Stimulated activated CD8-positive, alpha-beta memory T cell treated with anti-CD3 and anti-CD28 coated beads, Interleukin-15, amount 100 ng/mL, for 24 hours (primary cell): ENCODE measurements at places on chromosomes 3 and 15.

DNA sequence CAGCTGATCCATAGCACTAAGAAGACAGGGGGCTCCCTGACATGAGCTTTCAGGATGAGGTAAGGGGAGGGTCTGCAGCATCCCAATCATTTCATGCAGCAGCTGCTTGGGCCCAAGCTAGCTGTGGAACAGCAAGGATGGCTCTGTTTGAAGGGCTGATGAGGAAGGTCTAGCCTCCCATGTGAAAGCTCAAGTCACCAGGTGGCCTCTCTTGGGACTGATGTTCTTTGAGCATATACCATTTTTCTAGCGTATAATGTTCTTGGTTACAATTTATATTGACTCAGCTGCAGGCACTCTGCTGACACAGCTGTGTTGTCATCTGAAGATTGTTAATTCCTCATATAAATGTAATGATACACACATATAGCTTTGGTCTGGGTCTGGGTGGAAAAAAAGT lies 87.0 kb downstream of the CD200R1L start:
- no peak for DNase-seq

GRCh38 chr15:57914350-57915055 lies 151.0 kb downstream of the ALDH1A2 start:
- no peak for DNase-seq

GRCh38 chr15:61856295-61856694 lies 204.0 kb downstream of the VPS13C start:
- DNase-seq, result no peak

GRCh38 chr3:55882006-55882405 lies 394.9 kb upstream of the WNT5A start:
- no peak for DNase-seq

- DNase-seq, result no peak
Observed at GRCh38 chr3:141828890-141829289, 47.6 kb upstream of the ATP1B3 start.

GRCh38 chr3:100548053-100548452 lies 55.6 kb downstream of the TMEM45A start:
- no peak for DNase-seq

- no peak for DNase-seq
Observed at GRCh38 chr3:140145528-140145927, 210.5 kb downstream of the CLSTN2 start.

- peak; percentile 9 for DNase-seq
Observed at GRCh38 chr15:23877502-23878412, 190.7 kb upstream of the NDN start.

DNA sequence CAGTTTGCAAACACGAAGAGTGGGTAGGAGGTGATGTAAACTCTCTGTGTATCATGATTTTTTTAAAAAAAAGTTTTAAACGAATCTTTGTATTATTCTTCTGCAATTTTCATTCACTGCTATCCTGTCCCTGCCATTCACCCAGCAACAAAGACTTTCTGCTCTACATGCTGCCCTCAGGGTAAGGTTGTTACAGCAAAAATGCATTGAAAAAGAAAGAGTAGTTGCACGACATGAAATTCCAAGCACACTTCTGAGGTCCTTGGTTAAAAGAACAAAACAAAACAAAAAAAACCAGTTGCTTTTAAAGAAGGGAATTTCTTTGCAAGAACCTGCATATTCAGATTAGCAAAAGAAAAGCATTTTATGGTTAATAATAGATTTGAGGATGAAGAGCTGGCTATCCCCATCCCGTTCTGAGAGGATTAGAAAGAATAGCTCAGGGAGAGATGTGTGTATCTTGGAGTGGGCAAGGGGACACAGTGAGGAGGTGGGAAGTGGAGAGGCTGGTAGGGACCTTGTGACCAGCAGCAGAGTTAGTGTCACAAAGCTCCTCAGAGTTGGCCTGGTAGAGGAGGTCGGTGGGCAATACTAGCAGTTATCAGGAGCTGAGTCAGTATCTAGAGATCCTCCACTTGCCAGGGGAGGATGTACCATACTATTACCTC lies 290.8 kb downstream of the NEK10 start:
- DNase-seq, result no peak

DNA sequence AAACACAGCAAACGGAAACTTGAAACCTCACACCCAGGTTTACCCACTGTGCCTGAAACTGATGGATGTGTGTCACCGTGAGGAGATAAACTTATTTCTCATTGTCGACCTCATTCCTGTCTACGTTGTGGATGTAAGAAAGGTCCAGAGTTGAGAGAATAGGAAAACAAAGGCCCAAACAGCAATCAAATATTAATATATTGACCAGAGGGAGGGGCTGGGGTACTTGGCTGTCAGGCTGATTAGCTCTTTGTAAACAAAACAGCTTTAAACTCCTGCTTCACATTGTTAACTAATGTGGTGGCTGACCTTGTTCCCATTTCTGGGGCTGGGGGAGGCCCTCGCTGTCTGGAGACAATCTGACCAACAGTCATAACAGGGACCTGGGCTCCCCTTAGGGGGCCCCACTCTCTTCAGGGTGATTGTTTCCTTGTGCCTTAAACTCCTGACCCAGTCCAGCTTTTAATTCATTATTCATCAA lies 937.6 kb downstream of the MCTP2 start:
- no peak for DNase-seq

GRCh38 chr3:119582178-119582577 lies 2.9 kb downstream of the ADPRH start:
- DNase-seq, result no peak
